NCI-H510A treated with DMSO at 0.1 percent for 48 hours (cell line): ENCODE measurements at places on chromosomes 2 and 18.

- DNase-seq, result no peak
Observed at GRCh38 chr2:45964223-45964841, 312.9 kb downstream of the PRKCE start.

- no peak for DNase-seq
Observed at GRCh38 chr2:203586696-203587095, 51.6 kb upstream of the RAPH1 start.

GRCh38 chr18:26089293-26090129 lies 902 bp downstream of the SS18 start:
- no peak for DNase-seq

GRCh38 chr18:49335677-49336076 lies 124.8 kb downstream of the DYM start:
- DNase-seq, result no peak

- no peak for DNase-seq
Observed at GRCh38 chr2:160388464-160389263, 104.9 kb downstream of the RBMS1 start.

DNA sequence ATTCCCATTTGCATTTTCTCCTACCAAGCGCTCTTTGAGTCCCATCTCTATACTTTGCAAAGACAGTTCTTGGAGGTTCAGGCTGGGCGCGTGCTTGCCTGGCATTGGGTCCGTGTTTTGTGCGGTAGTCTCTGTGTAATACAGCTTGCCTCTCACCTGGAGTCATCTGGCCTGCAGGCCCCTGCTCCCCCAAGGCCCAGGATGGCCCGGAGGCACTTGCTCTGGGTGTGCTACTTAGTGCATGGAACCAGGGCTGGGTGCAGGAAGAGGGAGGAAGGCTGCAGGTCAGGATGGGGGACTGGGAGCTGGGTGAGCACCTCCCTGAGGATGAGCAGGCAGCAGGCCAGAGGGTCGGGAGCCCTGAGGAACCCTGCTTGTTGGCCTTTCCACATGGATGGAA lies 220.9 kb downstream of the LDLRAD4 start:
- DNase-seq, result no peak
